ENCODE measurements at places on chromosomes 7 and 10.

DNA sequence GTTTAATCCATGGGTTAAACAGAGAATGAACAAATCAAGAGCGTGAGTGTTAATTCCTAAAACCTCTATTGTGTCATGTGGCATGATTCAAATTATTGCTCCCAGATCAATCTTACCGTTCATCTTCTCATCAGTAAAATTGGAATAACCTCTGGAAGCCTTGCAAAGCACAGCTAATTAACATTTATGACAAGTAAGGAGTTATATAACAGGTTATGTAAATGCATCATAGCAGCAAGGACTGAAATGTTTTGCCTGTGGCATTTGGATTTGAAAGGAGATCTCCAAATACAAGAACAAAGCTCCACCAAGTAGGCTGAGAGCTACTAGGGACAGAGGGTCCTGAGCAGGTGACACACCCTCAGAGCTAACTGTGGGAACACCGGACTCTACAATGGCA, 502.9 kb upstream of the CELF2 start:
- no peak for DNase-seq

DNA sequence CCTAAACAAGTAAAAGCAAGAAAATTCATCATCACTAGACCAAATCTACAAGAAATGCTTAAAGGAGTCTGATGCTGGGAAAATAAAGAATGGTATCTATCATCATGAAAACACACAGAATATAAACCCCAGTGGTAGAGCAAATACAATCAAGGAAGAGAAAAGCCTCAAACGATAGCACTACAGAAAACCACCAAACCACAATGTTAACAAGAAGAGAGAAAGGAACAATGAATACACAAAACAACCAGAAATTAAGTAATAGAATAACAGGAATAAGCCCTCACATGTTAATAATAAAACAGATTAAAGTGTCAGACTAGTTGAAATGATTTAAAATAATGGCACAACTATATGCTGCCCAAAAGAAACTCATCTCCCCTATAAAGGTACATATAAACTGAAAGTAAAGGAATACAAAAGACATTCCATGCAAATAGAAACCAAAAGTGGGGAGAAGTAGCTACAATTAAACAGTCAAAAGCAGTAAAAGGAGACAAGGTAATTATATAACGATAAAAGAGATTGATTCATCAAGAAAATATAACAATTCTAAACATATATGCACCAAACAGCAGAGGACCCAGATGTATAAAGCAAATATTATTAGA, 77.3 kb downstream of the JMJD1C start:
- DNase-seq: no peak

- DNase-seq: no peak
Observed at GRCh38 chr7:47404010-47404409, 177.9 kb downstream of the TNS3 start.

GRCh38 chr7:136134503-136134902, 157.3 kb upstream of the MTPN start:
- DNase-seq: peak; percentile 33

DNA sequence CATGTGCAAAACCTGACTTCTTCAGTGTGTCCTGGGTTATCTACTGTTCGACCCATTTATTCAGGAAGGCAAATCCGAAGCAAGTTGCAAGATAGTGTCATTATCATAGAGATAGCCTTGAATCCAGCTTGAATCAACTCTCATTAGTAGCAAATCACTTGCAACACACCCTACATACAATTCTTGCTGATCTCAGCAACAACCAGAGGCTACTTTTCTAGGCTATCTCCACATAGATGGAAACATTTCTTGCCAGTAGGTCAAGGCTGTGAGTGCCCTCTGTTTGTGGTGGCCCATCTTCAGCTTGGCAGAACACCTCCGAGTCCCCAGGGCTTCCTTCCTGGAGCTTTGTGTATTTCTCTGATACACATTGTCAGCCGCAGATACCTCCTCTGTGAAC, 12.0 kb downstream of the UBTD1 start:
- no peak for DNase-seq

DNA sequence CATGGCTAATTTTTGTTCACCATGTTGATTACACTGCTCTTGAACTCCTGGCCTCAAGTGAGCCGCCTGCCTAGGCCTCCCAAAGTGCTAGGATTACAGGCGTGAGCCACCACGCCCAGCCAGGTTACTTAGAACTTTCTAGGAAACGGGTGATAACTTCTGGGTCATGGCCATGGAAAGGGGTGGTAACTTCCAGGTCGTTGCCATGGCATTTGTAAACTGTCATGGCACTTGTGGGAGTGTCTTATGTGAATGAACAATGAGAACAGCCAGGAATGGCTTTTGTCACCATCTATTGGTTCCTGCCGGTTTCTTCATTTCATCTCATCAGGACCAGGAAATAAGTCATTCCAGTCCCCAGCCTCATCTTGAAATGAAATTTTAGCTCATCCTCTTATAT, 120.9 kb downstream of the SLC16A9 start:
- DNase-seq: no peak

GRCh38 chr10:33100781-33101391, 142.9 kb upstream of the ITGB1 start:
- no peak for DNase-seq

DNA sequence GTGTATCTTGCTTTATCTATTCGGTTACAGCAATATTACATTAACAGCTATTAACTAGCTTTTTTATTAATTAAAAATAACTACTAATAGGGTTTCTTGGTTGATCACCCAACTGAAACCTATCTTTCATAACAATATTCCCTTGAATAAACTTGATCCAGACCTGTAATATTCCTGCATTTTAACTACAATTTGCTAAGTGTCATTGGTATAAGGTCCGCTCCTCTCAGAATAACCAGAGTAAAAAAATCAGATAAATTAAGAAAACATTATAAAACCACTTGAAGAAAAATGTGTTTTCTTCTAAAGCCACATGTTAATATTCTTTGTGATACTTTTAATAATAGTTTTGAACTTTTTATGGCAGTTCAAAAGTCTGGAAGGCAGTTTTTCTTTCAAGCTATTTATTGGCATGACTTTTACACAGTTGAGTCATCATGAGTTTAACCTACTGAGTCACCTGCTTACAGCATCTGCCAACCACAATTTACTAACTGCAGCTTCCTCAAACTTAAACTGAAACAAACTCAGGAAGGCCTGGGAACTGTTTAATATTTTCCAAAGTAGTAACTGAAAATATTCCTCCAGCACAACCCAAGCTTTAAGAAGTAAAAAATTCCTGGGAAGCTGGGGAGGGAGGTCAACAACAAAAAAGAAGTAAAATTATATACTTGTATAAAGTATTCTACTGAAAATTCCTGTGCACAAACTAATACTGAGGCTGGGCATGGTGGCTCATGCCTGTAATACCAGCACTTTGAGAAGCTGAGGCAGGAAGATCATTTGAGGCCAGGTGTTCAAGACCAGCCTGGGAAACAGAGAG, 103.2 kb downstream of the NRBF2 start:
- DNase-seq: peak; percentile 27

DNA sequence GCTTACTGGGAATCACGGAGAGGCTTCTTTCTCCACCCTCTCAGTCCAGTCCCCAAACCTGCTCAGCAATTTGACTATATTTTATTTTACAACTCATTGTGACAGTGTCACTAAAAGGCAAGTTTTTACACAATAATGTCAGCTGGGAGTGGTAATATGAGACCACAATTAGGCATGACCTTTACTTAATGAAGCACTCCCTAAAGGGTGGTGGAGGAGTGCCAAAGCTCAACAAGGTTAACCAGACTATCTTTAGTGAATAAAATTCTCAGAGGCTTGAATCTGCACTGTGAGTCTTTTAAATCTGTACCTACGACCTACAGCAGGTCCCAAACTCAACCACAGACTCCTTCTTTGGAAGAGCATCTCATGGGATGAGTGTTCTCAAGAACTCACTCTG, 215.6 kb downstream of the TAX1BP1 start:
- DNase-seq: no peak

GRCh38 chr10:99905971-99906370, 103.8 kb downstream of the DNMBP start:
- DNase-seq: no peak

GRCh38 chr7:557558-557881, 37.9 kb upstream of the PDGFA start:
- no peak for DNase-seq

GRCh38 chr7:70044064-70044463, 445.8 kb downstream of the AUTS2 start:
- no peak for DNase-seq

DNA sequence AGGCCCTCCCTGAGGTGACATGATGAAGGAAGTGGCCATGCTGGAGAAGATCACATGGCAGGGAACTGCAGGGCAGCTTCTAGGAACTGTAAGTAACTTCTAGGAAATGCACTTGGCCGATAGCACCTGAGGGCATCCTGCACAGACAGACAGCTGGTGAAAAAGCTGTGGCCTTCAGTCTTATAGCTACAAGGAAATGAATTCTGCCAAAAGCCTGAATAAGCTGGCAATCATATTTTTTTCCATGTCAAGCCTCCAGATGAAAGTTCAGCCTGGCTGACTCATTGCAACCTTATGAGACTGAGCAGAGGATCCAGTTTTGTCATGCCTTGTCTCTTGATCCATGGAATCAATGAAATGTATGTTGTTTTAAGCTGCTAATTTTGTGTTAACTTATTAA, 91.1 kb upstream of the CACNA2D1 start:
- no peak for DNase-seq

DNA sequence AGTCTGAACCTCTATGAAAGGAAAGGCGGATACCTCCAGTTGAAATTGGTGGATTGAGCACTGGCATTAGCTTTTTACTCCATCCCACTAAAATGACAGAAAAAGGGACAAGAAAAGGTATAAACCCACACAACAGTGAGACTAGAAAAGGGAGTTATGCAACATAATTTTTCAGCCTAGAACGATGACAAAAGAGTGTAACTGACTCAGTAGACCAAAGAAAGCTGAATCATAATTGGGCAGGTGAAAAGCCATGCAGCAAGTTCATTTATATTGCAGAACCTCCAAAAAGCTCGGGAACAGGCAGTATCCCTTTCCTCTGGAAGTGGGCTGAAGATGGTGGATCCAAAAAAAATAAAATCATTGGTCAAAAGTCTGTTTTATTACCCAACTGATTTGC, 30.5 kb upstream of the ZCCHC24 start:
- DNase-seq: no peak

- no peak for DNase-seq
Observed at GRCh38 chr10:111087331-111087756, 10.5 kb downstream of the ADRA2A start.

GRCh38 chr7:55381189-55381588, 16.1 kb downstream of the LANCL2 start:
- DNase-seq: no peak

GRCh38 chr10:27687743-27688142, 57.9 kb downstream of the MKX start:
- no peak for DNase-seq

DNA sequence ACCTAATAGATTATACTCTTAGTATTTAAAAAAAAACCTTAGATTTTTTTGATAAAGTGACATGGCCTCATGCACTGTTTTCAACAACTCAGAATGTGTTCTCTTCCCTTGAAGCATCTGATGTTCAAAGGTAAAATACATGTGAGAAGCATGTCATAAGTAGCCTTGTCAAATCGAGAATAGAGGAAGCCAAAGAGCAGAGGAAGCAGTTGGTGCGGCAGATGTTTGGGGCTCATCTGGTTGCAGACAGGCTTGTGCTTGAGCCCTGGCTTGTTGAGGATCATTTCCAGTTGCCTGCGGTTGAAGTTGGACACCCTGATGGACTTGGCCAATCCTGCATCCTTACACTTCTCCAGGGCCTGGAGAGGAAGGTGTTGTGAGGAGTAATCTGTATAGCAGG, 59.2 kb downstream of the AKR1E2 start:
- no peak for DNase-seq

DNA sequence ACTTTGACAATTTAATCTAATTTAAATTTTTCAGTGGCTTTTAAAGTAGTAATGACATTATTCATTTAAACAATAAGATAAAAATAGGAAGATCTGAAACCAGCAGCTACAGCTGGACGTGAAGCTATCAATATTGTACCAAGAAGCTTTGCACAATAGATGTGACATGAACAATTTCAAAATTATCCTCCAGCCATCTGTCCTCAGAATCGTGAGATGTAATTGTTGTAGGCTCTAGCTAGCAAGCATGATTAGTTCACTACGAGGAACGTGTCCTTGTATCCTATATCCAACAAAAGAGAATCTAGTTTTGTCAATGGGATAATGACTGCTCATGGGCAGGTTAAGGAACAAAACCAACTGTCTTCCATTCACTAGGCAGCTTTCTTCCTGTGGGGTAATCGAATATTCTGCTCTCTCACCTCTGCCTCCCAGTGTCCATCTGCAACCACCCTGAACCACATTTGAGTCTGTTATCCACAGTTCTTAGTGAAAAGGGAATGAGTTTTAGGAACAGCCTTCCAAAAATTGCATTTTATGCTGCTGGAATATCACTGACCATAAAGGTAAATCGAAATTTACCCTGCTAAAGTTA, 247.3 kb downstream of the PARD3 start:
- peak; percentile 71 for DNase-seq

- peak; percentile 43 for DNase-seq
Observed at GRCh38 chr7:156816943-156817572, 75.9 kb downstream of the LMBR1 start.

GRCh38 chr10:74960670-74961069, 134.3 kb downstream of the KAT6B start:
- no peak for DNase-seq

DNA sequence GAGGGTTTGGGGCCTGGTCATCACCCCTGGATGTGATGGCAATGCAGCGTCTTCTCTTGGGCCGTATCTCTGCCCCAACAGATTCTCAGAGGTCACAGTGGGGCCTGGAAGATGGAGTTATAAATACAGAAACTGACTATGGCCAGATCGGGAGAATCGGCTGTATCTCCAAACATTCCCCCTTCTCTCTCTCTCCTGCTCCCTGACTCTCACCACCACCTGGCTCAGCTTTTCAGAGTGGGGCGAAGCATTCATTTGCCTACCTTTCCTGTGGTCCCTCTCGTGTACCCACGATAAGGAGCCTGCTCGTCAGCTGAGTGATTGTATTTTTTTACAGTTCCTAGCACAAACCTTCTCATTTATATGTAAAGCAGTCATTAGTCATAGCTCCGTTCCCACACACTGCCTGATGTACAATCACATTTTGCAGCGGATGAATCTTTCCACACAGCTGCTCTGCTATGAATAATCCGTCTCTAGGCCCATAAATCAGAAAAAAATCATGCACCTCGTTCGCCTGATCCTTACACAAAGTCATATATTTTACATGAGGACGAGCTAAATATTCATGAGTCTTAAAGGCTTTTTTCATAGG, 23.2 kb upstream of the BTRC start:
- no peak for DNase-seq

GRCh38 chr7:105352018-105352612, 36.6 kb downstream of the SRPK2 start:
- DNase-seq: peak; percentile 39

- DNase-seq: peak; percentile 5
Observed at GRCh38 chr10:59465088-59465487, 102.7 kb upstream of the FAM13C start.

- peak; percentile 76 for DNase-seq
Observed at GRCh38 chr7:9231630-9232121, 798.3 kb downstream of the NXPH1 start.

- DNase-seq: no peak
Observed at GRCh38 chr10:117747636-117748035, 205.1 kb downstream of the EMX2 start.

- DNase-seq: no peak
Observed at GRCh38 chr10:8985651-8986050, 931.2 kb downstream of the GATA3 start.

- DNase-seq: peak; percentile 74
Observed at GRCh38 chr10:70508912-70509756, 30.6 kb downstream of the PALD1 start.

- DNase-seq: no peak
Observed at GRCh38 chr10:93236393-93237040, 162.8 kb downstream of the CYP26A1 start.

All from eye (tissue), 1 donor.